ENCODE measurements at places on chromosomes 5 and 9. TPM values are rescaled to one million over a fixed set of nuclear protein-coding genes. Genes with fewer than 3 reads are reported as not detected.
A peak's percentile ranks its signal among the peaks of the same experiment; 100 is the strongest.

GRCh38 chr5:15615859-15616258, 115.9 kb downstream of the FBXL7 start:
- no peak overlapping the region for H3K27ac ChIP-seq
- H3K4me1 ChIP-seq = peaks cover 4% of the 10 kb centered on the region
- H3K27me3 ChIP-seq = peaks cover 2% of the 10 kb centered on the region
- DNase-seq = no peak

DNA sequence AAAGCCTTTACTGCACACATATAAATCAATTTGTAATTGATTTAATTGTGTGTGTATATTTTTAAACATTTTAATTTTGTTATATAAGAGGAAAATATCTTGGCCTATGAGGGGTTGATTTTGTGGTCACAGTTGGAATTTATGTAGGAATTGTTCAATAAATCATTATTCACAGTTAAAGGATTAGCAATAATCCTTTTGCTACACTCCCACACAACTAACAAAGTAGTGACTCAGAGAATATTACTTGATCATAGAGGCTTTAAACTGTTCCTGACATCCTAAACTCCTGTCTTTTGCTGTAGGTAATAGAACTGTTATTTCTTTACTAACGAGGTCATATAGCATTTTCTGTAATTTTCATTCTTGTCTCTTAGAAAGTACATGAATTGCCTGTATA, 95.5 kb downstream of the ZCCHC7 start:
- H3K27me3 ChIP-seq = no peaks in the 10 kb centered on the region
- peak overlapping the region; percentile 1 for H3K4me3 ChIP-seq

DNA sequence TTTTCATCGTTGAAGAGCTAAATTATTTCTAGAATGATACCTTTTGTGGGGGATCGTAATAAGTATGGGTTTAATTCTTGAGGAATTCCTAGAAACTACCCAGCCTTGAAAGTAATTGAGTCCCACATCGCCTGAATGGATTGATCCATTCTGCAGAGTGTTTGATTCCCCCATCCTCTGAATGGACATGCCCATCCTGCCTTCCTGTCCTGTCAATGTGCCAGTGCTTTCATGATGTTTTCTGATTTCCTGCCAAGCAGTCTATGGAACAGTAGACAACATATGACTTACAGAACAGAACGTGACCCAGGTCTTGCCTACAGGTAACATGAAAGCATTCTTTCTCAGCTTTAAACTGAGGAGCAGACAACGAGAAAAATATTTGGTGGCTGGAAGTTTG, 319.2 kb downstream of the DRD1 start:
- no peaks in the 10 kb centered on the region for H3K27me3 ChIP-seq
- no peak overlapping the region for H3K27ac ChIP-seq
- DNase-seq = no peak

The SPATA31D4 gene
- not detected for total RNA-seq

The MSH3 gene
- 14.4 TPM for total RNA-seq

DNA sequence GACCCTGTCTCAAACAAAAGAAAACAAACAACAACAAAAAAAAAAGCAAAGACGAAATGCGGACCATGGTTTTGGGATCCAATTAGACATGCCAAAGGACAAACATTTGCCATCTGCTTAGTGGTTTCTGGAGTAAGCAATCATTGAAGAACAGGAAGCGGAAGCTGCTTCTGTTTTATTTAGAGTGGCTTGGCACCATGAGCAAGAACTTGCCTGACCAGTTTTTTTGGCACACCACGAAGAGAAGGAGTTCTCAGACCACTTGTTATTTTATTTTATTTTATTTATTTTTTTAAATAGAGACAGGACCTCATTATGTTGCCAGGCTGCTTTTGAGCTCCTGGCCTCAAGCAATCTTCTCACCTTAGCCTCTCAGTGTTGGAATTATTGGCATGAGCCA, 17.0 kb downstream of the BTF3 start:
- no peak for DNase-seq
- H3K4me3 ChIP-seq = no peak overlapping the region
- H3K27me3 ChIP-seq = peaks cover 2% of the 10 kb centered on the region
- H3K4me1 ChIP-seq = no peaks in the 10 kb centered on the region
- H3K36me3 ChIP-seq = no peaks in the 10 kb centered on the region

- peaks cover 4% of the 10 kb centered on the region for H3K27me3 ChIP-seq
- peaks cover 14% of the 10 kb centered on the region for H3K4me1 ChIP-seq
- H3K36me3 ChIP-seq = no peaks in the 10 kb centered on the region
- no peak overlapping the region for H3K27ac ChIP-seq
Measured at GRCh38 chr5:150335778-150336177, 21.7 kb upstream of the TCOF1 start.

The SHISAL2B gene
- total RNA-seq = not detected

DNA sequence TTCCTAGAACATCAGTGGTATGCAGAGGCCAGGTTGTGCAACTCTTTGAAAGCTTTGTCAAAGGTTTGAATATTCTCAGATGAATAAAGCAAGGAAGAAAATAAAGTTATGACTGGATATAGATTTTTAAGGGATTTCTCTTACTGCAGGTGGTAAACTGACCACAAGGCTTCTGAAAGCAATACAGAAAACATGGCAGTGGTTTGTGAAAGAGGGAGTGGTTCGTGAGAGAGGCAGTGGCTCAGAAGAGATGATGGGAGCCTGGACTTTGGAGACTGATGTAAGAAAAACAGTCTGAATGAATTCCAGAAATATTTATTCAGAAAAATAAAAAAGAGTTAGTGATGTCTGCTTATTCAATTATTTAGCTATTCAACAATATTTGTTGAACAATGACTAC, 380.4 kb upstream of the CTNND2 start:
- H3K4me1 ChIP-seq = no peaks in the 10 kb centered on the region
- no peak overlapping the region for H3K27ac ChIP-seq
- DNase-seq = no peak
- H3K36me3 ChIP-seq = no peaks in the 10 kb centered on the region
- no peak overlapping the region for H3K4me3 ChIP-seq

All from glutamatergic neuron (in vitro differentiated cells).